ENCODE measurements at places on chromosomes 1 and 21.

DNA sequence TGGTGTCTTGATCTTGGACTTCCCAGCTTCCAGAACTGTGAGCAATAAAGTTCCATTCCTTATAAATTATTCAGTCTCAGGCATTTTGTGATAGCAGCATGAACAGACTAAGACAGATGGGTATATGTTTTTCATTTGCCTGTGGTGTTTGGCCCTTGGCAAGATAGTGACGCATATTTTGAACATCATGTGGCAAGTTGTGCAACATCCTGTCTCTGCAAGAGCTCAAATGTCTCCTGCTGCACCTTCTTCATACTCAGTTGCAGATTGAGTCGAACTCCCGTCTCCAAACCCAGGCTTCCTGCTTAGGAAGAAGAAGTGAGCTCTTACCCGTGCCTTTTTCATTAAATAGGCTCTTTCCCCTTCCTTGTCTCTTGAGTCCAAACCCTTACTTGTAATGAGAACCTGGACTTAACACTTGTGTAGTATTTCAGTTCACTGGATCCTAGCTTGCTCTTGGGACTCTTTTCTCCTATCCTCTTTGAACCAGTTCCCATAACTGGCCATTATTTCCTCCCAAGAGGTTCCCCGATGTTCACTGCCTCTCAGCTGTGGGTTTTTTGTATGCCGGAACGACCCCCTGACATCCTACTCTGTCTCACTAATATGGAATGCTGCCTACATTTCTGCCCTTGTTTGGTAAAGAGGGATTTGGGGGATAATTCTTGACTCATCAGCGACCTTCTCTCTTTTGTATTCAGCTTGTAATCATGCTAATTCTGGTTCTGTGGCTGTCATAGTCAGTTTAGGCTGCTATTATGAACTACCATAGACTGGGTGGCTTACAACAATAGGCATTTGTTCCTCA is 125.0 kb upstream of the KCNK2 start:
- DNase-seq = no peak

DNA sequence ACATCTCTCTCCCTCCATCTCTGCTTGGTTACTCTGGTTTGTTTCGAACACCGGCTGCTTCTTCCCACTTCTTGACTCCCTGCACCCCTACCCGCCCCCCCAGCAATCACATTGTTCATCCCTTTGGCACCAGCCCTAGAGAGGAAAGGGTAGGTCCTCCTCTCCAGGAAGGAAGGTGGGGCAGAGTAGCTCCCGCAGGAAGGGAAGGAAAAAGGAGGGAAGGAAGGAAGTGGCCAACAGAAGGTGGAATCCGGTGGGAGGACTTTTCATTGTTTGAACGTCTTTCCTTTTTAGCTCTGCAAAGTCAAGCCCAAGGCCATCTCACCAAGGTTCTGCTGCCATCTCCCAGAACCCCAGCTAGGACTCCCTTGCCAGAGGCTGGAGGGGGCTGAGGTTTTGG is 18.0 kb downstream of the IER5 start:
- no peak for DNase-seq

- no peak for DNase-seq
Observed at GRCh38 chr1:155108296-155108695, 19.4 kb upstream of the EFNA1 start.

GRCh38 chr1:230415405-230416132 is 10.6 kb downstream of the PGBD5 start:
- DNase-seq = no peak

GRCh38 chr1:208534599-208534897 is 290.4 kb upstream of the PLXNA2 start:
- no peak for DNase-seq

- no peak for DNase-seq
Observed at GRCh38 chr1:241081473-241081872, 275.5 kb downstream of the RGS7 start.

- DNase-seq = no peak
Observed at GRCh38 chr1:66916320-66916719, 8.3 kb downstream of the DNAI4 start.

GRCh38 chr1:206895325-206895724 is 1.9 kb upstream of the IL24 start:
- peak; percentile 71 for DNase-seq

GRCh38 chr1:36715797-36716196 is 233.1 kb upstream of the CSF3R start:
- no peak for DNase-seq

GRCh38 chr1:68232289-68233148 is at the start of gene WLS:
WLS (minus strand) TSS chr1:68232523; CDS start chr1:68232299, 224 bp downstream.
- DNase-seq = peak; percentile 49

GRCh38 chr1:247936415-247936814 is 11.7 kb downstream of the OR2AJ1 start:
- DNase-seq = no peak

DNA sequence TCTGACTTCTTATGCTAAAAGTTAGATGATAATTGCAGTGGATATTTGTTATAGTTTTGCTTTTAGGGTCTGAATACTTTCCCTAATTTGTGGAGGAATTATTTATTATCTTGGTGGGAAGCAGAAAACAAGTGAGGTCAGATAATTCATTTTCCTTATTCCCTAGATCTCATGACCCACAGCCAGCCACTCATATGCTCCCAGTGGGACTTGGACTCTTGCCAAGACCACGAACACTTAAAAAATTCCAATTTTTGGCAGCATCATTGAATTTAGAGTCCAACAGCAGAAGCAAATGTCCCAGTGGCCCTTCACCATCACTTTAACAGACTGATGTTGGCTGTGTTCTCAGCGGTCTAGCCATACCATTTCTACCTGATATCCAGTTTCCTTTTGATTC is 204.2 kb downstream of the HMCN1 start:
- DNase-seq = no peak

GRCh38 chr1:219659684-219660083 is 46.8 kb upstream of the ZC3H11B start:
- DNase-seq = peak; percentile 66

GRCh38 chr1:29504196-29504595 is 267.9 kb downstream of the PTPRU start:
- DNase-seq = peak; percentile 35

DNA sequence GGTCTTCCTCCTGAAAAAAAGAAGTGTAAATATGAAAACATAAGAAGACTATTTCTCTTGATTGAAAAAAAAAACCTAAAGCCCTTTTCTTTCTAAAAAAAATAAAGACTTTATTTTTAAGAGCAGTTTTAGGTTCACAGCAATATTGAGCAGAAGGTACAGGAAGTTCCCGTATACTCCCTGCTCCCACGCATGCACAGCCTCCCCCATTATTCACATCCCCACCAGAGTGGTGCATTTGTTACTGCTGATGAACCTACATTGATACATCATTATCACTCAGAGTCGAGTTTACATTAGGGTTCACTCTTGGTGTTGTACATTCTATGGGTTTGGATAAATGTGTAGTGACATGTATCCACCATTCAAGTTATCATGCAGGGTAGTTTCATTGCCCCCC is 92.0 kb upstream of the TLR5 start:
- no peak for DNase-seq

- no peak for DNase-seq
Observed at GRCh38 chr21:40723317-40723716, 123.6 kb downstream of the DSCAM start.

DNA sequence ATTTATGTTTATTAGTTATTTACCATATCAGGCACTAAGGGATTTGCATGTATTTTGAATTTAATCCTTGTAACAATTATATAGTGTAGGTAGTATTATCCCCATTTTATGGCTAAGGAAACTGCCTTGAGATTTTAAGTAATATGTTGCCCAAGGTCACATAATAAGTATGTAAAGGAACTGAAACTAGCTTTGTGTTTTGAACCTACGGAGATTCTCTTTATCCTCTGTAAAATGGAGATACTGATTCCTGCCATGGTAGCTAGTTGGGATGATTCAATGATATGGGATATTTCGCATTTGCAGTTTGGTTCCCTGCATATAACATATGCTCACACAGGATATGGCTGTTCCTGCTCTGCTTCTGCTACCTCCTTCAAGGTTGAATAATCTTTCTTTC is 144.3 kb downstream of the ST6GALNAC3 start:
- DNase-seq = no peak

DNA sequence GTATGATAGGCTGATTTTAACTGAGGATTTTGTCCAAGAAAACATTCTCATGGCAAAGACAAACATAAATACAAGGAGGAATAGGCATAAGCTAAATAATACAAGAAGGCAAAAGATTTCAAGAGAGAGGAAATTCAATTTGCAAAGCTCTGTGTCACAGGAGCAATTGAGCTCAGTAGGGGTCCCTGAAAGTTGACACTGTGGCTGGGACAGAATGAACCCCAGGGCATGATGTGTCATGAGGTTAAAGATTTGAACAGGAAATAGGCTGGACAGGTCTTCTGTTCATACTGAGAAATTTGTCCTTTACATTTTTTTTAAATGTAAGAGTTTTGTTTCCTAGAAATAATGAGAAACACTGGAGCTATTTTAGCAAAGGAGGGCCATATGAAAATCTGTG is 555.4 kb upstream of the NEGR1 start:
- peak; percentile 59 for DNase-seq

- no peak for DNase-seq
Observed at GRCh38 chr1:79059341-79059740, 52.8 kb upstream of the ADGRL4 start.

GRCh38 chr21:17270229-17270628 is 242.6 kb upstream of the CXADR start:
- DNase-seq = peak; percentile 78

- DNase-seq = no peak
Observed at GRCh38 chr1:24900486-24900849, 29.6 kb downstream of the RUNX3 start.

DNA sequence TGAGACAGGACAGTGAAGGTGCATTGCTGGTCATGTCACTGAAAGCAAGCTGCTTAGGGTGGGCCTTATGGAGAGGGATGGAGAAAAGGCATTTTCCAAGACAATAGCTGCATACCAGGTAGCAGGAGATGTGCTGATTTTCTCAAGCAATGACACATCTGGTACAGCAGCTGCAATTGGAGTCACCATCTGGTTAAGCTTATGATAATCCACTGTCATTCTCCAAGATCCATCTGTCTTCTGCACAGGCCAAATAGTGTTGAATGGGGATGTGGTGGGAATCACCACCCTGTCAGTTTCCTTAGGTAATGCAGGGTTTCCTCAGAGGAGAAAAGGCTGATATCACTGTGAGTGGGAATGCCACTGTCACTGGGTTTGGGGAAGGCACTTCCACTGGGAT is 54.6 kb downstream of the ADSS2 start:
- no peak for DNase-seq

DNA sequence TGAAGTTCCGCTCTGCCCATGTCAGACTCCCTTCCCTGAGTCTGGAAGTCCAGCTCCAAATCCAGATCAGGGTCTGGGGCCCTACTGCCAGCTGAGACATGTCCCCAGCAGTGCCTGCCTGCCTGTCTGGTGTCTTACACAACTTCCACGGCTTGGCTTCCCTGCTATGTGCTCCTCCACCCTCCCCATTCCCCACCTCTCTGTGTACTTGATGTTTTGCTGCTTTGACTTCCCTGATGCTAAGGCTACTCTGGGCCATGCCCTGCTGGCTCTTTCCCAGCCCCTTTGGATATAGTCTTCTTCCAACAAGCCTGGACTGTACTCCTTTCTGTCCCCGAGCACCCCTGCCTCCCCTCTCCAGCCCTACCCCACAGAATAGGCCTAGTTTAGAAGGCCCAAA is 7.3 kb downstream of the GJA5 start:
- no peak for DNase-seq

DNA sequence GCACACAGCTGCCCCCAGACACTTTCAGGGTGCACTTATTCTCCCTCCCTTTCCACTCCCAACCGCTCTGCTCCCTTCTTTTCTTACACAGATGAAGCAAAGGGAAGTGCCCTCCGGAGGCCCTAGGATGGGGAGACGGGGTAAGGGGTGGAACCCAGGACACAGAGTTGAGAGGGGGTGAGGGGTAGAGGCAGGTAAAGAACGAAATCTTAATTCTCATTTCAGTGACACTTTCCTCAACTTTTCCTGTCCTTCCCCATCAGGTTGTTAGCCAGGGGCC is 12.8 kb downstream of the PLEKHO1 start:
- DNase-seq = no peak

GRCh38 chr1:194208674-194209073 is 1022.3 kb upstream of the B3GALT2 start:
- no peak for DNase-seq

- no peak for DNase-seq
Observed at GRCh38 chr21:45326169-45326851, 38.6 kb upstream of the POFUT2 start.

GRCh38 chr1:175801979-175802378 is 58.6 kb upstream of the TNR start:
- no peak for DNase-seq

- DNase-seq = peak; percentile 73
Observed at GRCh38 chr1:207885129-207886032, 25.5 kb downstream of the CD34 start.
